ENCODE measurements at places on chromosomes 4 and X.

DNA sequence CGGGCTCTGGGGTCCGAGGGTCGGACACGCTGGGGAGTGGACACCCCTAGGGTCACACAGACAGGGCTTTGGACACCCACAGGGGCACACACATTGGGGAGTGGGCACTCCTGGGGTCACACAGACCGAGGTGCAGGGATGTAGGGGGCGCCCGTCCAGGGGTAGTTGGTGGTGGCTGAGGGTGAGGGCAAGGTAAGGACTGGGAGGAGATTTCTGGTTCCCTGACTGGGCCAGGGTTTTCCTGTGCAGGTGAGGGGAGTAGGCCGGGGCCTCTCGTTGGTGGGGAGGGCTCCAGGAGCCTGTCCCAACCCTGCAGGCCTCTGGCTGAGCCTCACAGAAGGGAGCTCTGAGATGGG, 21.9 kb upstream of the WDR45 start:
- DNase-seq = no peak

GRCh38 chr4:145101091-145101490, 3.0 kb downstream of the ABCE1 start:
- DNase-seq = no peak

DNA sequence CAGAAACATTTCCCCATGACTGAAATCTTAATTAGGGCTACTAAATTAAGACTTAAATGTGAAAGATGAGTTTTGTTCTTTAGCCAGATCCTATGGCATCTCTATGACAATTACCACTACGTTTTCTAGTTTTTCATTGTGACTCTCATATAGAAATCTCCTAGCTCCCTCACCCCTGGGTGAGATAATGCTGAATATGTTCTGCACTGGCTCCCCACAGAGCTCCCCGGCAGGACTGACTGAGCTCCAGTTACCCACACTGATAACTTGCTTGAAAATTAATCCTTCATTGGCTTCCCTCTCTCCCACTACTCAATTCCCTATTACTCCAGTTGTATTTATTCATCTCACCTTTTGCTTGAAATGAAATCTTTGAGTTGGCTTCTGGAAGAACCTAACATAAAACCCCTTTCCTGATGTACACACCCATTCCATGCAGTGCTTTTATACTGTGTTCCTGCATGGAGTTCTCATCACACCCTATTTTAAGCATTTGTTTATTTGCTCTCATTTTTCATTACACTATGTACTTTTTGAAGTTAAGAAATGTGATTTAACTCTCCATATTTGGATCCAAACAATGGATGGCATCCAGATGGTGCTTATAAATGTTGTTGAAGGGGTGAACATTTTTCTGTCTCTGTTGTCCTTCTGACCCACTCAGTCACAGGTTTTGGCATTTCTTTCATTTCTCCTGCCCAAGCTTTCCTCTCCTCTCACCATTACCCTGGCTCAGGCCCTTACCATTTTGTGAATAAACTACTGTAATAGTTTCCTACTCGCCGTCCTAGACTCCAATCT, 623.4 kb downstream of the SPRY1 start:
- DNase-seq = no peak

DNA sequence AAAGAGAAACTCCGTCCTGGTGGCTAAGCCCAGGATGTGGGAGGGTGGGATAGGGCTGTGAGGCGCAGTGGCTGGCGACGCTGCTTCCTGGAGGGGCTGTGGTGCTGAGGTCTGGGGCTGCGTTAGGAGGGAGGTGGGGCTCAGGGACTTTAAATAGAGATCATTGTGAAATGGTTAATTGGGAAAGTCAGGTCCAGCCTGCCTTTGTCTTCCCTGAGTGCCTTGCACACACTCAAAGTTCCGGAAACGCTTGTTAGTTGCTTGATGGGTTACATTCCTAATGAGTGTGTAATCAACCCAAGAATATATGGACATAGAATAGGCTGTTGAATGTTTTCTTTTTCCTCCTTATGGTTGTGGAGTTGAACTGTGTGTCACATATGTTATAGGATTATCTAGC, 55.7 kb upstream of the CLDN34 start:
- DNase-seq = no peak

GRCh38 chr4:8236106-8236919, 33.2 kb upstream of the HTRA3 start:
- DNase-seq = no peak

- no peak for DNase-seq
These were observed 1831.8 kb downstream of the PCDH7 start for GRCh38 chr4:32551943-32552342.

DNA sequence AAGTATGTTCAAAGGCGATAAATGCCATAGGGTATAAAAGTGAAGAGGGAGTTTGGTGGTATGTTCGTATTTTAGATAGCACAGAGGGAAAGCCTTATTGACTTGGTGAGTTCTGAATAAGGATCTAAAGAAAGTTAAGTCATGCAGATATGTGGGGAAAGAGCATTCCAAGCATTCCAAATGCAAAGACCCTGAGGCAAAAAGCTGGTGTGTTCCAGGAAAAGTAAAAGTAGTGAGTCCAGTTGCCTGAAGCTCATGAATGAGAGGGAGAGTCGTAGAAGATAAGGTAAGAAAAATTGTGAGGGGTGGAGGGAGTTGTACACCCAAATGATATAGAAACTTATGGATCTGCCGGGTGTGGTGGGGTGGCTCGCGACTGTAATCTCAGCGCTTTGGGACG, 426.7 kb downstream of the RPA4 start:
- DNase-seq = no peak

GRCh38 chr4:74308215-74308614, at the start of gene EPGN:
TSS of gene EPGN (plus strand) at chr4:74308470. CDS start at chr4:74308534, 64 bp downstream.
- DNase-seq = peak; percentile 15

- DNase-seq = no peak
These were observed 4.5 kb downstream of the MSN start for GRCh38 chrX:65671966-65672365.

- no peak for DNase-seq
These were observed 14.7 kb upstream of the SH3KBP1 start for GRCh38 chrX:19902110-19902509.

- DNase-seq = no peak
These were observed 519.7 kb downstream of the PCDH7 start for GRCh38 chr4:31239886-31240285.

DNA sequence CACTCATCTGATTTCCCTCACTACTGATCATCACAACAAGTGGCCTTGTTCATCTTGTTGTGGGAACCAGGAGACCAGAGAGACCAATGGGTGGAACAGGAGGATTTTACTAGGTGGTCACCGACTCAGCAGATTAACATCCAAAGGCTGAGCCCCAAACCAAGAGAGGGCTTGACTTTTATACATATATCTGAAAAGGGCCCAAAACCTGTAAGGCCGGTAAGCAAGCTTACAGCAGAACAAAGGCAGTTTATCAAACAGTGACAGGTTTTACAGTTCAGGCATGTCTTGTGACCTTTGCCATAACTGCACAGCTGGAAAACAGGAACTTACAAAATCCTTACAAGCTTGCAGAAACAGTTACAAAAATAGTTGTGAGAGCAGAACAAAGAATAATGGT, 195.9 kb downstream of the OR13H1 start:
- no peak for DNase-seq

GRCh38 chrX:16137416-16138107, 14.2 kb downstream of the GRPR start:
- DNase-seq = no peak

- DNase-seq = no peak
These were observed 81.0 kb upstream of the ARMCX2 start for GRCh38 chrX:101740642-101741041.

DNA sequence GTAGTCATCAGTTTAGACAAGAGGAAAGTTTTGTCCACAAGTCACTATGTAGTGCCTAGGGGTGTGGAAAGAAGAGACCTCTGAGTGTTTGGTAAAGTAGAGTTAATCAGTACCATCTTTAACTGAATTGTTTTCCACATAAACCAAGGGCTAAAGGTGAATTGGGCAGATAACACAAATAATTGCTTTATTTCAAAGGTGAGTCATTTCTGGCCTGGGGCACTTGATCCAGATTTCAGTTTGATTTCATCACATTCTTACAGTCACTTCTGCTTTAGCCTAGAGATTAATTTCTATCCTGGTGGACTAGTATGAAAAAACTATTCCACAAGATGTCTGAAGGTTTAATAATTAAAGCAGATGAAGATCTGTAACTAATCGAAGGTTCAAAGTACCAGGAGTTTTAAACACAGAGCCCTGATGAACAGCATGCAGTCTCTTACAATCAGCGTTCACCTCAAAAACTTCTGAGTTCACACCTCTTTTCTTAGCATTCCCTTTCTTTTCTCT, 74.5 kb upstream of the BOD1L1 start:
- no peak for DNase-seq

- DNase-seq = no peak
These were observed 14.3 kb upstream of the NAT8L start for GRCh38 chr4:2044542-2045517.

Data from activated CD4-positive, alpha-beta T cell treated with anti-CD3 and anti-CD28 coated beads, Interleukin-2, amount 50 U/mL, for 16 hours (primary cell).